ENCODE measurements at places on chromosomes 6 and 20.

- DNase-seq: no peak
These were observed 322.5 kb downstream of the HACE1 start for GRCh38 chr6:104537180-104537579.

GRCh38 chr6:39104528-39104927, 10.5 kb downstream of the SAYSD1 start:
- no peak for DNase-seq

GRCh38 chr20:33460711-33461110, 17.1 kb upstream of the SNTA1 start:
- DNase-seq: no peak

DNA sequence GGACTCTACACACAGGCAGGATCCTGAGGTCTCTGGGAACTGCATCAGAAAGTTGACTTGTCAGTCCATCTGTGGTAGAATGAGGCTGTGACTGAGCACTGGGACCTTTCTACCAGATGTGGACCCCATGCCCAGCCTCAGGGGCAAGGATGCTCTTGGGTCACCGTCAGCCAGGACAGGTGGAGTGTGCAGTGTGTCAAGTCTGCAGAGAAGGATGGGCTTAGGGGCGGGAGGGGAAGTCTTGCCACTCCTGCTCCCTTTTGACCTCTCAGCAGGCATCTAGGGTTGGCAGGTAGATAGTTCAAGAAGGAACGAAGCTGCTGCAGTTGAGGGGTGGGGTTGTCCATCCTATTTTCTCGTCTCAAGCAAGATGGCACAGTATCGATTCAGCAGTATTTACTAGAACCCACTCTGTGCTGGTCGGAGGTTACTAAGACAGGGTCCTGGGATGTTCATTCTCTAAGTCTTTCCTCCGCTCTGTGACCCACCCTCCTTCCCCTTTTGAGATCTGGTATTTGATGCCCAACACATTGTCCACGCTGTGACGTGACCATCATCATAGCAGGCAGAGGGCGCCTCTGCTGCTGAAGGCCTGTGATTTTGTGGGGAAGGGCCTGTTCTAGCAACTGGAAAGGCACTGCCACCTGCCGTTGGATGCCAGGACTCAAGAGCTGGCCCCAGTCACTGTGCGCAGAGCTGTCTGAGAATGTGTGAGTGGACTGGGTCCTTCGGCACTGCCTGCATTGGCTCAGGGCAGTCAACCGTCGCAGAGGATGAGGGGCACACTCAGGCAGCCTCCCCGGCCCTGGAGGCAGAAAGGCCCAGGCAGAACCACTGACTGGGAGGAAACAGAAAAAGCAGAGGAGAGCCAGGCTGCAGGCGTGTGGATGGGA, 23.2 kb downstream of the RBCK1 start:
- DNase-seq: no peak

DNA sequence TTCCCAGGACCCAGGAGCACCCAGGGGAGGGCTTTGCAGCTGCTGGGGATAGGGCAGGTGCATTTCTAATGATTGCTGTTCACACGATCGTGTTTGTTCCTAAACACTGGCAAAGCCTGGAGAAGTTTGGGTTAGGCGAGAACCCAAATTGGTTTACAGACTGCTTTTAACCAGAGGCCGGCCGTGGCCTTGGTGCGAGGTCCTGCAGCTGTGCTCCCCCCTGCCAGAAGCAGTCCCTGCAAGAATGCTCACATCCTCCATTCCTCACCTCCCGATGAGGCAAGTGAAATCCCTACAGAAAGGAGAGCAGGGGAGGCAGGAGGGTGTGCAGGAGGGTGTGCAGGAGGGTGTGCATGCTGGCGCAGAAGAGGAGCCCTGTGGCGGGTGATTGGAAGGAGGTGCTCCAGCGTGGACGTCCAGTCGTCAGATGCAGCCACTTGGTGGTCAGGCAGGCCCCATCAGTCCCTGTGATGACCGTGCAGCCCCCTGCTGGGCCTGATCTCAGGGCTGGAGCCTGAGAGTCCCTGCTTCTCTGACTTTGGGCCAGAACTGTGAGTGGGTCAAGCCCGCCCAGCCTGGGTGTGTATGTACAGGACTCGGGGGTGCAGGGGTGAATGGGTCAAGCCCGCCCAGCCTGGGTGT, 55.7 kb upstream of the FRMD1 start:
- DNase-seq: no peak

DNA sequence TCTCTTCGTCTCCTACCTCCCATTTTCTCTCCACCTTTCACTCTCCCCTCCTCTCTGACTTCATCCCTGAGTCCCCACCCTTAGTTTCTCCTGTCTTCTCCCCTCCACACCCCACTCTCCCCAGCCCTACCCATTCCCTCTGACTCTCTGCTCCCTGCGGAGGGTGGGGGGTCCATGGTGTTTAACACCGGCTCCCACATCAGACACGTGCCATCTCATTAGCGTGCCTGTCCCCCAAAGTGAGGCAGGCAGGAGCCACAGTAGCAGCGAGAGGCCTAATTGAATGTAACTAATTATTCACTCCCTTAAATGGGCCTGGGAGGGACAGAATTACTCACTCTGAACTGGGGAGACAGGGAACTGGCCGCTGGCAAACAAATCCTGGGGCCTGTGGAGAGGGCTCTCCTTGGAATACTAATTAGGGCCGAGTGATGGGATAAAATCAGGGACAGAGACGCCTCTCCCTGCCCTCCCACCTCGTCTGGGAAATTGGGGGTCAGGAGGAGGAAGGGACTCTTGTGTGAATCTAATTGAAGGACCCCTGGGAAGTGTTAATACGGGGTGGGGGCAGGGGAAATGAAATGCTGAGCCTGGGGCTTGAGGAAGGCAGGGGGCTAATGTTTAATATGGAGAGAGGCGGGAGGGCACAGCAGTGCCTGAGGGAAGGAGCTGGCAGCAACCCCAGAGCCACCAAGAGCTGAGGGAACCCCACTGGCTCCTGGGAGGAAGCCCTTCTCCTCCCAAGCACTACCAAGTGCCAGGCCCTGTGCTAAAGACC, 17.9 kb downstream of the CD40 start:
- no peak for DNase-seq

DNA sequence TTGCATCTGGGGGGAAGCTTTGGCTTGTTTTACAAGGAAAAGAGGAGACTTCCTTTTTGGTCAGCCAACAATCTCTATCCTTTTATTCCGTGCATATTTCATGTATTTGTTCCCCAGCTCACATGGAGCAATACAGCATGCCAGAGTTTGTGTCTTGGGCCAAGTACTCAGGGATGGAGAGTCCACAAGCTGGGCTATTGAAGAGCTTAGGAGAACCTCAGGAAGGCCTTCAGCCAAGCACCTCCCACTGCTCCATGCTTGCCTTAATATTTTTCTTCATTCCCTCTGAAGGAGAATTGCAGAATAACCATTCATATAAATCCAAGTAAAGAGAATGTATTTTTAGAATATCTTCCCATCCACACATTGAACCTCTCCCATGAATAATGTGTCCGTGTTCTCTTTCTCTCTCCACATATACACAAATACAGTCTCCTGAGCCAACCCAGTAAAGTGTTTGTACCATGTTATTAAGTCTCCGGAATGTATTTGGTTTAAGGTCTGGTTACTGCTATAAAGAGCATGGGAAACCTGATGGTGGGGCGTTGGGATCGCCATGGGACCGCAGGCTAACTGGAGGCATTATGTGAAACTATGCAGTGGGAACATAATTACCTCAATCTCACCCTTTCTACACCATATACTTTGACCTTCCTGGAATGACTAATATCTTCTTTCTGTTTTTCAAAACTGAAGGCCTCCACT, 3.0 kb downstream of the LAMA4 start:
- no peak for DNase-seq

DNA sequence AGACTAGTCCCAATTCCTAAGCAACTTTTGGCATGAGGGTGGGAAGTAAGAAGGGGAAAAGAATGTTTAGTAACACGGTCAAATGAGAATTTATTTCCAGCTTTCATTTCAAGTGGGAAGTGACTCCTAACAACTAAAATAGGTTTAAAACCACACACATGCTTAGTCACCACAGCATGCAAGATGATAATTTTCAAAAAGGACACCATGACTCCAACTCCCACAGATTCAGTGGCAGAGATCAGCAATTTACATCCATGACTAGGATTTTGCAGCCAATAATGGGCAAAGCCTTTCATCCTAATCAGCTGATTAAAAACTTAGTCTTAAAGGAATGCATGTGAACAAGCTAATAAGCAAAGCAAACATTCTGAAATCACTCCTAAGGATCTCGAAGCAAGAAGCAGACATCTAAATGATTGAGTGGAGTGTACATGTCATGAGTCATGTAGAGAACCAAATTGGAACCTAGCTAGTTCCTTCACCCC, 48.1 kb upstream of the GCLC start:
- DNase-seq: no peak
